ENCODE measurements at places on chromosomes 2 and 18.

- peak; percentile 86 for DNase-seq
Observed at GRCh38 chr2:106582148-106583143, 95.3 kb downstream of the CD8B2 start.

- DNase-seq = peak; percentile 76
Observed at GRCh38 chr2:192162392-192163042, 32.2 kb downstream of the TMEFF2 start.

DNA sequence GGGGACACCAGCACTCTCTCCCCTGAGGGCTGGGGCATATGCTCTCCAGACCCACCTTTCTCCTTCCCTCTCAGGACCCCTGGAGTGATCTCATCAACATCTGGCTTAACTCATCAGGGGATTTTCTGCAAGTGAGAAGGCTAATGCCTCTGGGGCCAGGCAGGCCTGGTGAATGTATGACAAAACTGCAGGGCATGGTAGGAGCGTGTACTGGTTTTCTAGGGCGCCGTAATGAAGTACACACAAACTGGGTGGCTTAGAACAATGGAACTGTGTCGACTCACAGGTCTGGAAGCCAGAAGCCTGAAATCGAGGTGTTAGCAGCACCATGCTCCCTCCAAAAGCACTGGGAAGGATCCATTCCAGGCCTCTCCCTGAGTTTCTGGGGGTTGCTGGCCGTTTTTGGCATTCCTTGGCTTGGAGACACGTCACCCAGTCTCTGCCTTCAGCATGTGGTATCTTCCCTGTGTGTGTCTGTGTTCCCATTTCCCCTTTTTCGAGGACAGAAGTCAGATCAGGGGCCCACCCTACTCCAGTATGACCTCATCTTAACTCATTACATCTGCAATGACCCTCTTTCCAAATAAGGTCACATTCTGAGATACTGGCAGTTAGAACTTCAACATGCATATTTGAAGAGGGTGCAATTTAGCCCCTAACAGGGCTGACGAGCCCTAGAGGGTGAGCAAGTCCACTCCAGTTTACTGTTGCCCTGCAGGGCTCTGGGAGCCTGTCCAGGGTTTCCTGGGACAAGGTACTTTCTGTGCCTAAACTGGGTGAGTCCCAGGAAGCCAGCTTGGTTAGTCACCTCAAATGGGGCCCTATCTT is 45.5 kb upstream of the CAB39 start:
- peak; percentile 68 for DNase-seq

GRCh38 chr18:26482569-26482968 is 65.8 kb downstream of the KCTD1 start:
- DNase-seq = no peak

DNA sequence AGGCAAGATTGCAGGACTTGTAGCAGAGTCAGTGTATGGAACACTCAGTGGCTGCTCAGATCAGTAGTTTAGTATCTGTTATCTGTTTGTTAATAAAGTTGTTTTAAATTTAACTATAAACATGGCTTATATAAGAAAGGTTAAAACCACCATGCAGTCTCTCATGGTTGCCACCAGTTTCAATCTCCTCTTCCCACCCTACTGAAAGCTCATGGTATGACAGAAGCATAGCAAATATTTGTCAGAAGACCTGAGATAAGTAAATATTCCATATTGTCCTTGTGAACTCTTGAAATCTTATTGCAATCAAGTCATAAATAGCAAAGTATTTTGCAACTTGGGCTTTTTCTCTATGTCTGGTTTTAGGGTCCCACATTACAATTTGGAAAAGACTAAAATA is 2.1 kb upstream of the COL5A2 start:
- no peak for DNase-seq

GRCh38 chr2:118774458-118775133 is 72.9 kb downstream of the EN1 start:
- peak; percentile 54 for DNase-seq

GRCh38 chr2:159195697-159196096 is 90.8 kb downstream of the WDSUB1 start:
- DNase-seq = no peak

- DNase-seq = no peak
Observed at GRCh38 chr2:66674087-66674486, 239.2 kb downstream of the MEIS1 start.

- no peak for DNase-seq
Observed at GRCh38 chr2:237859082-237859433, 365 bp upstream of the RAMP1 start.

GRCh38 chr2:119741001-119741400 is 18.7 kb upstream of the PTPN4 start:
- DNase-seq = no peak

DNA sequence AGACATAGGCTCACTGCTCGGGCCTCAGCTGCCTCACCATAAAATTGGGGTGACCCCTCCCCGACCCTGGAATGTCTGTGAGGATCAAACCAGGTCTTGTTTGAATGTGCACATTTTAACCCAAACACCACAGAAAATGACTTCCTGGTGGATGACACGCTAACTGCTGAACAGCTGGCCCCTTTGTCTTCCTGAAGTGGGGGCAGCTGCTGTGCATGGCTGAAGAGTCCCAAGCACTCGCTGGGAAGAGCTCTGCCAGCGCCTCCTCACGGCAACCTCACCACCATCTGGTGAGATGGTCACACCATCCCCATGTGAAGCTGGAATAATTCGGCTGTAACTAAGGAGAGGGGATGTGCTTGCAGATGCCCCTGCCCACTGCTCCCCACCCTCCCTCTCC is 34.0 kb downstream of the AQP12A start:
- no peak for DNase-seq

DNA sequence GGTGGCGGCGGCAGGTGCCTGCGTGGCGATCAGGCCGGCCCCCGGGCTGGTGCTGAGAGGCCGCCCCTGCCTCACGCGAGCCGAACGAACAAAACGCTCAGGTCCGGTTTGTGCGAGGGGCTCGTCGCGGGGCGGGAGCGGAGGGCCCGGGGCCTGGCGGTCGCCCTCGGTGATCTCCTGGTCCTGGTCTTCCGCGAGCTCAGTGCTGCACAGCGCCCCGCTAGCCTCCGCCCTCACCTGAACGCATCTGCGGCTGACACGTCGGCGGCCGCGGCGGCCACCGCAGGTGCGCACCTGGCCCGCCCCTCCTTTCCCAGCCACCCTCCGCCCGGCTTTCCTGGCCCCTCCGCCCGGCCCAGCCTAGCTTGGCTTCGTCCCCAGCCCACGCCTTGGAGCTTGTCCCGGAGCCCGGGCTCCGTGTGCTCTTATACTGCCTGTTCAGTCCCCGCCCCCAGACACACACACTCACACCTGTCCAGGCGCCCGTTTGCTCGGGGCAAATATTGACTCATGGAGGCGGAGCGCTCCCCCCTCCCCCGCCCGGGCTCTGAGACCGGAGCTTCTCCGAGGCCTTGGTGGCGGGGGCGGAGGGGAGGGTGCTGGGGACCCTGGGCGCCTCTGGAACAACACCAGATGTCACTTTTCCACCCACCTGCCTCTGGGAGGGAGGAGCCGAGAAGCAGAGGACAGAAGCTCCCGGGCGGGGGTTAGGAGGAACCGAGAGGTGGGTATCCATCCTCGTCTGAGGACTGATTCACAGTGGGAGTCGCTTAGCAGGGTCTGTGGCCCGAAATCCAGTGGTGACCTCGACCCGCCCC is 8.6 kb upstream of the CRYBA2 start:
- DNase-seq = no peak

DNA sequence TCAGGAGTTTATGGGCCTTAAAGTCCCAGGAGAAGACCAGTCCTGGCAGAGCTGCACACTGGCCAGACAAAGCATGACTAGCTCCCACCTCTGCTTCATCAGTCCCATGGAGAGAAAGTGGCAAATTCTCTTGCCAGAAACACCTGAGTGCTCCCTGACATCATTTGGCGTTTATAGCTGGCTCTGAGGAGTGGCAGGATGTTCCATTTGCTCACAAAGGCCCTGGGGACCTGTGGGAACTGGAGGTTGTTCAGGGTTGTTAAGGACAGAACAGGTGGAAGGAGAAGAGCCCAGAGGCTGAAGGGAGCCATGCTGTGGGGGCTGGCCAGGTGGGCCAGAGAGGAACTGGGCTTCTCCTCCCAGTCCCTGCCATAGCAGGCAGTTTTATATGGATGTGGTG is 56.1 kb downstream of the RPL37A start:
- no peak for DNase-seq

GRCh38 chr18:8375249-8375648 is 234.0 kb upstream of the RAB12 start:
- no peak for DNase-seq

- no peak for DNase-seq
Observed at GRCh38 chr2:218319813-218320365, 27.6 kb upstream of the TMBIM1 start.

- DNase-seq = no peak
Observed at GRCh38 chr2:22697054-22697788, 687.8 kb upstream of the KLHL29 start.

DNA sequence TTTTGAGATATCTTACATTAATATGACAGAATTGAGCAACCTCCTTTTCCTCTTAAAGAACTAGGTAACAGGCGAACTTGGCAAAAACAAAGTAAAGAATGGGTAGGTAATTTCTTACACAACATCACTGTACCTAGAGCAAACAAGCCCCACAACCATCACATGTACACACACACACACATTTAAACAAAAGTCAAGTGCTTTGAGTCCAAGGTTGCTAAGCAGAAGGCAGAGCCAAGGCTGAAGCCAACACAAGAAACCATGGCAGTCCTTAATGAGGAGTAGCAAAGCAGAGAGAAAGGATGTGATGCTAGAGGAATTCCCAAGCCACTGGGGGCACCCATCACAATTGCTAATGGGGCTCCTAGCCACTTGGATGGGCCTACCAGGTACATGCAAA is 164.1 kb downstream of the PAX3 start:
- DNase-seq = no peak

DNA sequence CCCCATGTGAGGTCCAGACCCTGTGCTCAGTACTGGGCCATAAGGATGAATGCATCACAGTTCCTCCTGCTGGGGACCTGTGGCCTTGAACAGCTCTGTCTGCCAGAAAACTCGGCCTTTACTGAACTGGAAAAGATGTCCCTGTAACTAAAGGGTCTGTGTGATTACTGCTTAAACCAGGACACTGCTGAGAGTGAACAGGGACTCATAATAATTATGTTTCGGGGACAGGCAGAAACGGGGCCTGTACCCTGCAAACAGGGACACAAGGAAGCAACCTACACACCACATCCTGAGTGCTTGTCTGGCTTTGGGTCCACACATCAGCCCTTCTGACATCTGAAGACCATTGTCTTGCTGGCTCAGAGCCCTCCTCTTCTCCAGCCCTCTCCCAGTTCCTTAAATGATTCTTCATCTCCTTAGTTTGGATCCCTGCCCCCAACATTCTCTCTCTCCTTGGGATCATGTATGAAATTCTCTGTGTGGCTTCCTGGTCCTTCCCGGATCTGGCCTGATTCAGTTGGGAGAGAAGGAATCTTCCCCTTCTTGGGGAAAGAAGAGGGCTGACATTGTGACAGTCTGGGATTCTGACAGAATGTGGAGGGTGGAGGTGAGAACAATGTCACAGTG is 248.0 kb downstream of the MYCN start:
- no peak for DNase-seq

- DNase-seq = no peak
Observed at GRCh38 chr18:49846718-49847470, 33.6 kb upstream of the ACAA2 start.

GRCh38 chr2:134671513-134671912 is 47.3 kb downstream of the TMEM163 start:
- DNase-seq = no peak

DNA sequence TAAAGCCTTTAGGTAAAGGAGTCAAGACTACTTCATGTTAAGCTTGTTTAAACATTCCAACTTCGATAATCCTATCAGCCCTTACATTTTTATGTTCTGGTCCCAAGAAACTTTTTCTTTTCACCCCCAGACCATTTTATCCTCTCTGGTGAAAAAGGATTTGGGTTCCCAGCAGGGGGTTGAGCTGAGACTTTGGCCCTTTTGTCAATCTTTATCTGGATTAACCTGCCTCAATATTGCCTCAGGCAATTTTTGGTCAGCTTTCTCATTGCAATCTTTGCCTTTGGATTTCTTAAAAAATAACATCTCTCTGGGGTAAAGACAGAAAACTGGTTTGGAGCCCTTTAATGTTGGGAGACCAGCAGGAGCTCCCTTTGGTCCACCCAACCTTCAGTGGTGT is 33.9 kb upstream of the CSRNP3 start:
- no peak for DNase-seq

GRCh38 chr2:165920748-165921147 is 32.8 kb downstream of the TTC21B start:
- peak; percentile 4 for DNase-seq

DNA sequence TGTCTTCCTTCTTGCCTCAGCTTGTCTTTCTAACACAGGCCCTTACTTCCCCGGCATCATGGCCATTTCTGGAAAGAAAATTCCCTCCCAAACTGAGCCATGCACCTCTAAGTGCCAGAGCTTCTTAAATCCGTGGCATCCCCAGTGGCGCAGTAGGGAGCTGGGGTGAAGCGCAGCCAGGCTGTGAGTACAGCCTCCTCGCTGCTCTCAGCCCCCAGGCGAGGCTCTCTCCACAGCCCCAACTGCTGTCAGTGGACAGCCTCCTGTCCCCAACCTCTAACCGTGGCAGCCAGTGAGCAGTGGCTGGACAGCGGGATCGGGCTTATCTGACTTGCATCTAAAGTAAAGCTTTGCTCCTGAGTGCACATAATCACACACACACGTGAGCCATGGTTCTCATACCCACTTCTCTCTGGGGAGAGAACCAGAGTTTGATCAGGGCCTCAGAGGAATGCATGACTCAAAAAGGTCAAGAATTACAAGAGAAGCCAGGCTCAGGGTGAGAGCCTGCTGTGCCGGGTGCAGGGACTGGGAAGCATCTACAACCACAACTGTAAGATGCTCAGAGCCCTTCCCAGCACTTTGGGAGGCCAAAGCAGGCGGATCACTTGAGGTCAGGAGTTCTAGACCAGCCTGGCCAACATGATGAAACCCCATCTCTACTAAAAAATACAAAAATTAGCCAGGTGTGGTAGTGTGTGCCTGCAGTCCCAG is 50.7 kb downstream of the SFXN5 start:
- DNase-seq = peak; percentile 91

- no peak for DNase-seq
Observed at GRCh38 chr18:76572518-76573247, 77.6 kb upstream of the ZNF516 start.

GRCh38 chr2:100757621-100758394 is 62.1 kb upstream of the NPAS2 start:
- peak; percentile 82 for DNase-seq

GRCh38 chr2:239055756-239056493 is 208.0 kb downstream of the TWIST2 start:
- DNase-seq = no peak
